DMS153 (cell line): ENCODE measurements at places on chromosomes 3 and 15.

GRCh38 chr3:78970656-78971055, 797.1 kb downstream of the ROBO1 start:
- DNase-seq: no peak

DNA sequence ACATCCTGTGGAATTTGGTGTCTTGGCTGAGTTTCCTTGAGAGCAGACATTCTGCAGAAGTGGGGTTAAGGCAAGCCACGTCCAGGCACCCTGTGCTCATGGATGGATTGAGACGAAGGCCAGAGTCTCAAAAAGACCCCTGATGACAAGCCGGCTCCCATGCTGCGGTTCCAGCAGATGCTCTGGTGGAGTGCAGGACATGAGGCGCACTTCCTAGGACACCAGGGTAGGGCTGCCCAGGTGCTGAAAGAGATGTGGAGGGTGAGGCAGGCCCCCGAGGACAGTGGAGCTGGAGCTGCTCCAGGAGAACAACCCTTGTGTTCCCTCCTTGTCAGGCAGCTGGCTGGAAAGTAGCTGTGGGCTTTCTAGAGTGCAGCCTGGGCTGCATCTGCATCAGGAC, 81.0 kb downstream of the ASB7 start:
- DNase-seq: no peak

GRCh38 chr3:161163297-161163696, 57.8 kb upstream of the NMD3 start:
- DNase-seq: no peak

DNA sequence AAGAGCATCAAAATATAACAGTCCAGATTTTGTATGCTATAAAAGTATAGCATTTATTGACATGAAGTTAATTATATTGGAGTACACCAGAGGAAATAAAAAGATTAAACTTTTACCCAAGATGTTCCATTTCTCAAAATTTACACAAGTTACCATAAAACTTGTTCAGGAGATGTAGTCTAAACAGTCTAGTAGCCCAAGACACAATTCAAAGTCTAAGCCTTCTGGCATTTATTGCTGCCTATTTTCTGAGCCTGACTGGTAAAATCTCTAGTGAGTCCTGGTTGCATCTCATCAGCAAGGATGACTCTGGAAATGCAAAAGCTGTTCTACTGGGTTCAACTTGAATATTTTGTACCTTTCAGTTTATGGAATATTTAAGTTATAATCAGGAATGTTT, 468.7 kb downstream of the PDCD6IP start:
- DNase-seq: no peak

- no peak for DNase-seq
These were observed 163.7 kb downstream of the TCF12 start for GRCh38 chr15:57082054-57082728.

GRCh38 chr15:75779504-75779903, 63.7 kb upstream of the UBE2Q2 start:
- no peak for DNase-seq

- no peak for DNase-seq
These were observed 72.9 kb downstream of the TMCC1 start for GRCh38 chr3:129820587-129820986.

DNA sequence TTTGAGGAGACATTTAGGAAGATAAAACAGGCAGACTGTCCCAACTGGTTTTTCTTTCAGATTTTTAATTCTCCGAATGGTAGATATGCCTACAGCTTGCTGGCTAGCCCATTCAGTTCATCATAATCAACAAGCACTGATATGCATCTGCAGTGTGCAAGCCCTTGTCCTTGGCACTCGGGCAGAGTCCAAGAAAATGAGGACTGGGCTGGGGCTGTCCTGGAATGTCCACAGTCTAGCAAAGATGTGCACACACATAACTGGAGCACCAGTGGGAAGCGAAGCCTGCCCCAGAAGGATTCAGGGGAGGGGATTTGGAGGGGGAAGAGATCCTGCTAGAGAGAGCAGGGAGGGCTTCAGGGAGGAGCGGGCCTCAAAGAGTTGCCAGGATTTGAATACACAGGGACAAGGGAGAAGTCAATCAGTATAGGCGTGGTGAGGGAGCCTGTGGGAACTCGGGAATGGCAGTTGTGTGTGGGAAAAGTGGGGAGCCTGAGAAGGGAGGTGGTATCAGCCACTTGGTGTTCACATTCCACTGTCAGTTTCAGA, 8.7 kb downstream of the FAH start:
- no peak for DNase-seq

GRCh38 chr3:98596541-98597500, 3.4 kb upstream of the CPOX start:
- no peak for DNase-seq
